CMK (cell line): ENCODE measurements at places on chromosomes 11 and 22.

DNA sequence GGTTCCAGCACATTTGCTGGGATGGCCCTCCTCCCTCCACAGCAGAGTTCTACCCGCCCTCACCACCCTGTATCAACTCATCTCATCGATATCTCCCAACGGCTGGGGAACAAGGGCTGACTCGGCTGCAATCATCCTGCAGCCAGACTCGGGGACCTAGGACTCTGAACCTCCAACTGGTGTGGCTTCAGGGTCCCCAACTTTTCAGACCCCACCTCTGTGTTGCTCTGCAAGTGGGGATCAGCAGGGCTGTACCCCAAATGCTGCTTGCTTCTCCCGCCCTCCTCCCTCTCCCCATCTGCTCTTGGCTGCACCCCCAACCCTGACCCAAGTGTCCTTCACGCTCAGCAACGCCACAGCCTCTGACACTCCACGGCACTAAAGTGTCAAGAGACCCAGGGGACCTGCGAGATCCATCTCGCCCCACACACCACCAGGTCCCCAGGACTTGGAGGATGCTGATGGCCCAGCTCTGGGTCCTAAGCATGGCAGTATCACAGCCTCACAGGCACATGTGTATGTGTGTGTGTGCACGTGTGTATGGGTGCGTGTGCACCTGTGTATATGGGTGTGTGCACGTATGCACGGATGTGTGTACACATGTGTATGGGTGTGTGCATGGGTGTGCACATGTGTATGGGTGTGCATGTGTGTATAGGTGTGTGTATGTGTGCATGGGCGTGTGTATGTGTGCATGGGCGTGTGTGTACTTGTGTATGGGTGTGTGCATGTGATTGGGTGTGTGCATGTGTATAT, 26.4 kb downstream of the KCNQ1 start:
- DNase-seq: no peak

GRCh38 chr11:132352497-132352896, 982.1 kb downstream of the NTM start:
- DNase-seq: no peak

DNA sequence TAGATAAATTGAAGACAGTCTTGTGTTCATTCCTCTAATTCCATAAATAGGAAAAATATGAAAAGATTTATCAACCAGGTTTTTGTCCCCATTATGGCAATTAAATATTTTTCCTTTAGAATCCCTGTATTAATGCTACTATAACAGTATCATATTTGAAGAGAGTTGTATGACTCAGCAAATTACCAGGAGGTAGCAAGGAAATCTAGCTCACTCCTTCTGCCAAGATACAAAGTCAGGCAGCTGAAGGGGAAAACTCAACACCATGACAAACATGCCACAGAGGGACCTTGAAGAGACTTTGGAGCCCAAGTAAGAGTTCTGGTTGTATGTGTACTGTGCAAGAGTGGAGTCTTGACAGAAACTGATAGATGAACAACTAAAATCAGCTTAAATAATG, 143.3 kb downstream of the GUCY1A2 start:
- DNase-seq: no peak

DNA sequence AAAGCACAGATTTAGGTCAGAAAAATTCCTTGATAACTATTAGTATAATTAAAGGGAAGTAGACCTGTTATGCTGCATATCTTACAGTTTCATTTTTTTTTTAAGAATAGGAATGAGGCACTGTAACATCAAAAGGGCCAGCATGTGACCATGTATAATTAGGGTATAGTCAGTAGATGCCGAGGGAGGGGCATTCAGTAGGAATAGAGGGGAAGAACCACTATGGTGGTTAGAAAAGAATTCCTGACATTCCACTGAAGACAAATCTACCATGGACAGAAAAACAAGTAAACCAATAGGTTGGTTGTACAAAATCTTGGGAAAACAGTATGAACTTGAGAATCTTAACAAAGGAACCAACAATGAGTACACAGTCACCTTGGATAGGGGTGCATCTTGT, 78.4 kb upstream of the CCDC179 start:
- no peak for DNase-seq

- no peak for DNase-seq
These were observed 846 bp upstream of the POU2F3 start for GRCh38 chr11:120238968-120239620.

DNA sequence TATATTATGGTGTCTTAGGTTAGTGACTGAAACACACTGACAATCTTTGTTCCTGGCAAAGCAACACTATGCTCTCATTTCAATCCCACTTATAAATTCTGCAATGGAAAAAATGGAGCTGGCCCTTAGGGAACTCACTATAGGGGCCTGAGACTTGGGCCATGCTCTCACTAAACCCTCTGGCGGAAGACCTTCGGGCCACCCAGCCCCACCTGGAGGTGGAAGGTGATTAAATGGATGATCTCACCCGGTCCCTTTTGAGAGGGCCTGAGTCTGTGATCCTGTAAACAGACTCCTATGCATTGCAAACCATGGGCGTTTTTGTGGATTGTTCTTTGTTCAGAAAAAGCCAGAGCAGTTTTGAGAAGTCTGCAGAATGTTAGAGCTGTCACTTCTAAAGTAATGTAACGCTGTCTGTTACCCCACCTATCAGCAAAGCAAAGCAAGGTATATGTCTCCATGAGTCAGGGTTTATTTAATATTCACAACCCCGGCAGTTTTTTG, 17.0 kb upstream of the CDON start:
- DNase-seq: no peak

GRCh38 chr22:29642694-29643093, 39.3 kb downstream of the NF2 start:
- no peak for DNase-seq

DNA sequence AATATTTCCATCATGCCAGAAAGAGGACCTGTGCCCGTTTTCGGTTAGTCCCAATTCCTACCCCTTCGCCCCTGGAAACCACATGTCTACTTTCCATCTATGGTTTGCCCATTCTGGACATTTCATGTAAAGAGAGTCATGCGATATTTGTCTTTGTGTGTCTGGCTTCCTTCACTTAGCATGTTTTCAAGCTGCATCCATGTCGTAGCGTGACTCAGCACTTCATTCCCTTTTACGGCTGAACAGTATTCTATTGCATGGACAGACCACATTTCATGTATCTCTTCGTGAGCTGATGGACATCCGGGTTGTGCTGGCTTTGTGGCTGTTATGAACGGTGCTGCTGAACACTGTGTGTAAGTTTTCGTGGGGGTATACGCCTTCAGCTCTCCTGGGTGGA, 43.4 kb downstream of the SCUBE1 start:
- DNase-seq: no peak

- no peak for DNase-seq
These were observed 421.9 kb upstream of the CADM1 start for GRCh38 chr11:115926138-115926537.

- no peak for DNase-seq
These were observed 16.9 kb downstream of the RSPH14 start for GRCh38 chr22:23124611-23125511.

GRCh38 chr11:66845143-66845875, 2.1 kb downstream of the RCE1 start:
- DNase-seq: no peak

DNA sequence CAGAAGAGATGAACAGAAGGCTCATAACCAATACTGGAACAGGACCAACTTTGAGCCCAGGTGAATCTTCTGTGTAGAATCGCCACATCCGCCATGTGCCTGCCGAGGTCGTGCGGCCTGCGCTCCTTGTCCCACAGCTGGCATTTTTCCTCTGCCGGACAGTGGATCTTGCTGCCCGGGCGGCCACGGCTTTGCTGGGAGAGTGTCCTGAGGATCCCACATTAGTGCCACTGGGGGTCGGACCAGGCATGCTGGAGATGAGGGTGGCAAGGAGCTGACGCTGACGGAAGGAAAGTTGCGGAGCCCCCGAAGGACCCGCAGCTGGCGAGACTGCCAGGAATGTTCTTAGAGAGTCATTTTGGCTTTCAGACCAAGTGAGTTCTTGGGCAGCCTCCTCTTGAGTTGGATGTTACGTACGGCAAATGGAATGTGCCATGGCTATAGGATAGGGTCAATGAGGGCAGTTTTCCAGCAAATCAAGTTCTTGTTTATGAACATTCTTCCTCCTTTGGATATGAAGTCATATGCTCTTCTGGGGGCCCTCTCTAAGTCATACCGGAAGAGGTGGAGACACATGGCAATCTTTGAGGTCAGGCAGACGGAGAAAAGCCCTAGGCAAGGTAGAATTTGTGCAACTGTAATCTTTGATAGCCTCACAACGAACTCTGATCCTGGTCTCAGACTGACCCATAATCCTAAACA, 57.4 kb upstream of the NUP160 start:
- peak; percentile 40 for DNase-seq

GRCh38 chr11:74004759-74005615, 3.9 kb downstream of the UCP3 start:
- DNase-seq: no peak

DNA sequence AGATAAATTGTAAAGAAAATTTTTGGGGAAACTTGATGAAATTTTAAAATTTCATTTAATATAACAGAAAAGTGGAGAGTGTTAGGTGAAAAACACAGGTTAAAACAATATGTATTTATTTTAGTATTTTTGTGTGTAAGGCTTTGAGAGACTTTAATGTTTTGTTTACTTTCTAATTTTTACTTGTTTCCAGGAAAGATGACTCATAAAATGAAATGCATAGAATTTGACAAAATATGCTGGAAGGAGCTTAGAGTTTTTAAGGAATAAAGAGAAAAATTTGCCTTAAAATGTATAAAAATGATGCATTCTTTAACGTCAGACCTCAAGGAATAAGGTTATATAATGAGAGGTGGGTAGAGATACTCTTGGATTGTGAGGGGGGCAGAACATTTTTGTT, 1205.1 kb upstream of the CNTN5 start:
- DNase-seq: no peak

- no peak for DNase-seq
These were observed 4.4 kb upstream of the RAPSN start for GRCh38 chr11:47453365-47453764.

DNA sequence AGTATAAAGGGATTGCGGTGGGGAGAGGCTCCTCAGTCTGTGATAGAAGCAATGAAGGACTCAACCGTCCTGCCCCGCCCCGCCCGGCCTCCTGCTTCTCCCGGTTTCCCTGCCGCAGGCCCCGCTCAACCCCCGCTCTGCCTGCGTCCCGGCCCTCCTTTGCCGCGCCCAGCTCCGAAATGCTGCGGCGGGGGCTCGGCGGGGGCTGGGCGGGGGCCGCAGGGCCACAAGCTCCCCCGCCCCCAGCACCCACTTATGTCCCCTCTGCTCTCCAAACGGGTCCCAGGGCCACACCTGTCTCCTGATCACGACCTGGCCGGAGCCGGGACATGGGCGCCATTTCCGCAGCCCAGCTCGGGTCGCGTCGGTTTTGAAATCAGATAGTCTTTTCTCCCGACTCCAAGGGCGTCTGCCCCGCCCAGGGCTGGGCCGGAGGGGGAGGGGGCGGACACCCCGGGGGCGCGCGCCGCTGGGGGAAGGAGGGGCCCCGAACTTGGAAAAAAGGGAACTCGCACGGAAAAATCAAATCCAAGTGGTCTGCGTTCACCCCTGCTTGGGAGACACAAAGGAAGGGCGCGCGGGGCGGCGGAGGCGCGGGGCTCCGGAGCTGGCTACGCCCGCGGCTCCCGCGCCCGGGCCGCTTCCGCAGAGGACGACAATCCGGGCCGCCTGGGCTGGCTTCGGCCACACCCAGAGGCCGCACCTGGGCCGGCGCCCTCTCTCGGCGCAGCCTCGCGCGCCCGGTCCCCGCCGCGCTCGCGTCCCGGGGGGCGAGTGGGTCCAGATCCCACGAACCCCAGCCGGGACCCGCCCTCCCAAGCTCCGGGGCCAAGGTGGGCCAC, 70.6 kb upstream of the EP300 start:
- DNase-seq: peak; percentile 14

- DNase-seq: no peak
These were observed 16.8 kb upstream of the MFRP start for GRCh38 chr11:119363081-119363850.

DNA sequence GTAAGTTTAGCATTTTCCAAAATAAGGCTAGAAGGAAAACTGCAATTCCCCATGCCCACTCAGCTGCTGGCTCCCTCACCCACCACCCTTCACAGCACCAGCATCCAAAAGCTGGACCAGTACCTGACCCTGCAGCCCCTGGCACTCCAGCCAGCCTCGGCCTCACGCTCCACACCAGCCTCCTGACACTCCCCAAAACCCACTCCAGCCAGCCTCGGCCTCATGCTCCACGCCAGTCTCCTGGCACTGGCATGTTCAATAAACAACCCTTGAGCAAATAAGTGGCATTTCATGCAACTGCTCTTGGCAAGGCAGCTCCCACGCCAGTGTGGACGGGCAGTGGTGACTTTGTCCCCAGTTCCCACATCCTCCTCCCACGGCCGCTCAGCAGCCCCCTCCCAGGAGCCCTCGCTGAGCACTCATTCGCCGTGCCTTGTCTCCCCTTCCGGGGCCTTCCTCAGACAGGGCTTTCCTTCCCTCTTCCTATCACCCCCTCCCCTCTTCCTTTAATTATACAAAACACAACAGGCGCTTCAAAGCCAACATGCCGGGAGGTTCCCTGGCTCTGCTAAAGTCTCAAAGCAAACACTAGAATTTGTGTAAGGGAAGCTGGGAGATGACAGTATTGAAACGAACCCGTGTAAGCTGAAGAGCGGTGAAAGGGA, 6.8 kb downstream of the TOLLIP start:
- DNase-seq: no peak

DNA sequence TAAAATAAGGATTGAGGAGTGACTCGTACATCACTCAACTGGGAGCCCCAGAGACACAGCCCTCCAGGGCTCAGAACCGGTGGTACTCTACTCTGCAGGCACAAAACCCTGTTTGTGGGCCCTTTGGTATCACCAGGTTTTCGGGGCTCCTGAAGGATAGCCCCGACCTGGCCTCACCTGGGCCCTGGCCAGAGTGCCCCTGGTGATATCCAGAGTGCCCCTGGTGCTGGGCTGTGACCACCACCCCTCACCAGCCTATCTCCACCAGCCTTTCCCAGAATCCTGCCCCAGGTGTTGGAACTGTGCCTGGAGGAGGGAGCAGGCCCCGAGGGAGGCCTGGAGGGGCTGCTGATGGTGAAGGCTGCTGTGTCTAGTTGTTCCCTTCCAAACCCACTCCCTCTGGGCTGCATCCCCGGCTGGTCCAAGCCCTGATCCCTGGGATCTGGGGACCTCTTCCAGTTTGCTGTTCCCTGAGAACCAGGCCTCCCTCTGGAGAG, 2.2 kb upstream of the GGT5 start:
- no peak for DNase-seq

DNA sequence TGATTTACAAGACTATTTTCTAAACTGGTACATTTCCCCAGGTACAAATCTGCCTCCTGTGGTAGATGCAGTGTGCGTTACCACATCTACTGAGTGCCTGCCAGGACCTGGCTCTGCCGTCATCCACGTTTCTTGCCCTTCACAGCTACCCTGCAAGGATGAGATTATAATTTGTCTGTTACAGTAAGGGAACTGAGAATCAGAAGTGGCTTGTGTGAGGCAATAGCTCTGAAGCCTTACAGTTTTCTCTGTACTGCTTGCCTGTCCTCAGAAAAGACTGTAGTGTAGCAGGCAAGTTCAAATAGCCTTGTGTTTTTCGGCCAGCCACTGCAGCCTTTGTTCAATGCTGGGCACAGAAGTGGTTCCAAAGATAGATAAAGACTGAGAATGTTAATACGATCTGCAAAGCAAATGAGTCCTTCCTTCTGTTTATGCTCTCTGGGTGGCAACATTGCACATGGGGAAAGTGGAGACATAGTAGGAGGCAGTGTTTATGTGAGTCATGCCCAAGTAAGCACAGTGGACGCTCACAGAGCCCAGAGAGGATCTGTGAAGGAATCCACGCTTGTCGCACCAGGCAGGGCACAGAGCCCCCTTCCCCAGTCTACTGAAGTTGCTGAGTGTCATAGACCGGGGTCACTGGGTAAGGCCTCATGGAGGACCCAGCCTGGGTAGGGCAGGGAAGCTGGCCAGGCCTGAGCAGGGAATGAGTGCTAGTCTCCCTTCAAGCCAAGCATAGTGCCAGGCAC, 49.1 kb downstream of the MICAL2 start:
- DNase-seq: no peak
